ENCODE measurements at places on chromosomes 12 and 14.

DNA sequence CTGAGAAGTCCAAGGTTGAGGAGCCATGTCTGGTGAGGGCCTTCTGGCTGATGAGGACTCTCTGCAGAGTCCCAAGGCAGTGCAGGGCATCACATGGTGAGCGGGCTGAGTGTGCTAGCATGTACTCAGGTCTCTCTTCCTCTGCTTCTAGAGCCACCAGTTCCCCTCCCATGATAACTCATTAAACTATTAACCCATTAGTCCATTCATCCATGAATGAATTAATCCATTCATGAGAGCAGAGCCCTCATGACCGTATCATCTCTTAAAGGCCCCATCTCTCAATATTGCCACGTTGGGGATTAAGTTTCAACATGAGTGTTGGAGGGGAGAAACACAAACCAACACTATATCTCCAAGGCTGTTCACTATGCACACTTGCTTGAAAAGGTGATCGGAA, 83.7 kb downstream of the TMEM30B start:
- DNase-seq = no peak

DNA sequence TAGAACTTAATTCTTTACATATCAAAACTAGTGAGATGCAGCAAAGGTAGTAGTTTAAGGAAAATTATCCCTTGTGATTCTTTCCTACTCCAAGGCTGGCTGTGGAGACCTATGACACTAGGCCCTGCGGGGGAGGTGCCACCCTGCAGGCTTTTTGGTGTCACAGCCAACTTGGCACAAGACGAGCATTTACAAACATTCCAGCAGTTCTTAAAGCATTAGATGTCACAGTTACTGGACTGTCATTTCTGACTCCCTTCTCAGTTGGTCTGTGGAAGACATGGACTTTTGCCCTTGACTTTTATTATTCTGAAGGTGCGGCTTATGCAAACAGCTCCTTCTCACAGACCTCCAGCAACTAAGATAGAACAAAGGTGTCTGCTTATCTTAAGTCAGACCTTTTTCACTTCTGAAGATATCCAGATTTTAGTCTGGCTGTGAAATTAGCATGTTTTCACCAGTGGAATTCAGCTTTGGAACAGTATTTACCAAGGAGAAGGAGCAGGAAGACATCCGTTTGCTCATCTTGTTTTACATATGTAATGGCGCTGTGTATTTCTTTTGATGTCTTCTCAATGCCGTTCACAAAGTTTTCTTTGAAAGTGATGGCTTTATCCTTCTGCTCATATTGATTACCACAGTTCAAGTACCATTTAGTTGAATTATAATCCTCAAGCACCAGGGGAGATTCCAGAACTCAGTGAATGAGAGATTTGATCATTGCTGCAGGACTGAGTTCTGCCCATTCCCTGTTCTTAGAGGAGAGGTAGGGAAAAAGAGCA, 17.9 kb downstream of the SRGAP1 start:
- DNase-seq = no peak

DNA sequence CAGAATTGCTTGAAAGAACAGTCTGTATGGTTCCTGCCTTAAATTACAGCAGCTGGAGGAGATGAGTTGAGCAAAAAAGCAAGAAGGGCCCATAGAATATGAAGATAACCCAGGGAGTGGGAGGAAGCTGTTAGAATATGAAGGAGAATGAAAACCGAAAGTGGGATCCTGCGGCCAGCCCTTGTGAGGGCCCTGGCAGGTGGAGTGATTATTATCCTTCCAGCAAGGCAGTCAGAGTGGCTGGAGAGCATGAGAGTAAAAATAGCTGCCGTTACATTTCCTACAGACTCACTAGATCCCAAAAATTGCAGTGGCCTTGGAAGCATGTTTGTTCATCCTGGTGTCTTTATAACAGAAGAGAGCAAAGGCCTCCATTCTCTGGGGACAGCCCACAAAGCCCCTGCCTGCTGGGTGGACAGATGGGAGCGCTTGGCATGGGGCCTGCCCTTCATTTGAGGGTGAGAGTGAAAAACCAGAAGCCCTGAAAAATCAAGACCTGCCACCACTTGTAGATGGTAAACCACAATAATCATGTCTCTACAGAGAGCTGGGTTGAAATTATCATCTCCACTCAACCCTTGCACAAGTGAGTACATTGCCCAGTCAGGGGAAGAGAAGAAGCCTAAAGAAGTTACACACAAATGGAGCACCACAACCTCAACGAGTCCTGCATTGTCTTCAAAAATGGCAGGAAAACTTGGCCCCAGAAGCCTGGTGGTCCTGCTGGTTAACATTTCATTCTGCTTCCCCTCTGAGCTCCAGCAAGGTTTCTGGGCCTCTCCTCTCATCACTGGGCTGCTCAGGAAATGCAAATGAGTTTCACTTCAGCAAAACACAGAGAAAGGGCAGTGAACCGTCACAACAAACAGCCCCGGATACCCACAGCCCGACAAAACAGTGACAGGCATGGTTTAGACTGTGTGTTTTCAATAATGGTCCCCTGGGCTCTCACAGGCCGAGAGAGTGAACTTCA, 20.5 kb downstream of the ZDHHC22 start:
- DNase-seq = no peak

DNA sequence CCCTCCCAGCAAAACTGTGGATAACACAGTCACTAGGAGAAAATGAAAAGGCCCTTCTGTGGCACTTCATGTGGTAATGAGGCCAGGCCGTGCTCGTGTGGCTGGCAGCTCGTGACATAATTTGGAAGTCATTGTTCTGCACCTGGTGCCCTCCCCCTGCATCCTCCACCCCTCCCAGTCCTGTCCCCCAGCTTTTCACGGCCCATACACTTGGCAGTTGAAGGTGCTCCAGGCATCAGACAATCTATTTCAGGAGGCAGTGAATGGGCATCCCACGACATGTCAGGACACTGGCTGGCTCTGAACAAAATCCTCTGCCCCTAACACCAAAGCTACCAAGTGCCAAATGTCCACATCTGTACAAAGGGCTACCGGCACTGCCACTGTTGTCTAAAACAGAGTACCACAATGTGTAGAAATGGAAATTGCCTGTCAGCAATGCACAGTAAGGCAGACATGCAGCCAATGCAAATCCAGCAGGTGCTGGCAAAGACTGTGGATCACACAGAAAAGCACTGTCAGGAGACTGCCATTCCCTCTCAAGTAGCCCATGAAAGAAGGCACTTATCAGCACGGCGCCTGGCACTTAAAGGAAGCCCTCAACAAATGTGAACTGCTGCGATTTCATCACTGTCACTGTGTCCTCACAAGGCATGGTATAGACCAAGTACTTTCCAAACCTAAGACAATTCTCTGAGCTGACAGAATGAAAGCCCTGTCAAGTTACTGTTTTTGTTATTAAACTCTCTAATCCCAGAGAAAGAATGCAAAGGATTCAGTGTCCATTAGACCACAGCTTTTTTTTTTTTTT, 39.1 kb downstream of the CORO1C start:
- peak; percentile 78 for DNase-seq

GRCh38 chr14:104795781-104796686, 486 bp upstream of the AKT1 start:
- DNase-seq = no peak

- no peak for DNase-seq
These were observed 33.4 kb downstream of the PNMA1 start for GRCh38 chr14:73680821-73681220.

DNA sequence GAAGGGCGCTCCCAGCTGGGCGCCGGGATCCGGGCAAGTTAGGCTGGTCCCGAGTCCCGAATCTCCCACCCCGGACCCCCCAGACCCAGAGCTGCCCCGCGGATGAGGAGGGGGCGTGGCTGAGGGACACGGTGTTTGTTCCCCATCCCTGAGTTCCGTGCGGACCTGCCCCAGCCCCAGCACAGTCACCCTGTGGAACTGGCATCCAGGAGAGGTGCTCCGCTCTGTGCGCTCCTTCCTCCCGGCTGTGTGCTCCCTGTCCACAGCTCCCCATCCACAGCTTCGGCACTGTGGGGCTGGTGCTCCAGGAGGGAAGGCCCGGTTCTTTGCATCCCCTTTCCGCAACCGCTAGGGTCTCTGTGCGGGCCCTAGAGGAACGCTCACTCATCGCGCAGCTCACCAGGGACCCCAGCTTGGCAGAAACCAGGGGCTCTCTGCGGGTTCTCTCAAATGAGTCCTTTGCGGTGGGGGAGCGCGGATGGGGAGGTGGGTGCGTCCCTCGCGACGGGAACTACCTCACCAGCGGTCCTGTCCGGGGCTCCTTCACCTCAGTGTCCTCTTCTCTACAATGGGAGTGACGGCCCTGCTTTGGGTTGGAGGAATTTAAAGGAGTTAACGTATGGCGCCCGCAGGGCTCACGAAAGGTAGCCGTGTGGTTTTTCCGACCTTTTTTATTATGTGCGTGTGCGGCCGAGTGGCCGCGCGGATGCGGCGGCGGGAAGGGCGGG, 845 bp downstream of the TMEM132C start:
- no peak for DNase-seq

GRCh38 chr14:86796221-86797074, 1196.5 kb downstream of the GALC start:
- DNase-seq = no peak

DNA sequence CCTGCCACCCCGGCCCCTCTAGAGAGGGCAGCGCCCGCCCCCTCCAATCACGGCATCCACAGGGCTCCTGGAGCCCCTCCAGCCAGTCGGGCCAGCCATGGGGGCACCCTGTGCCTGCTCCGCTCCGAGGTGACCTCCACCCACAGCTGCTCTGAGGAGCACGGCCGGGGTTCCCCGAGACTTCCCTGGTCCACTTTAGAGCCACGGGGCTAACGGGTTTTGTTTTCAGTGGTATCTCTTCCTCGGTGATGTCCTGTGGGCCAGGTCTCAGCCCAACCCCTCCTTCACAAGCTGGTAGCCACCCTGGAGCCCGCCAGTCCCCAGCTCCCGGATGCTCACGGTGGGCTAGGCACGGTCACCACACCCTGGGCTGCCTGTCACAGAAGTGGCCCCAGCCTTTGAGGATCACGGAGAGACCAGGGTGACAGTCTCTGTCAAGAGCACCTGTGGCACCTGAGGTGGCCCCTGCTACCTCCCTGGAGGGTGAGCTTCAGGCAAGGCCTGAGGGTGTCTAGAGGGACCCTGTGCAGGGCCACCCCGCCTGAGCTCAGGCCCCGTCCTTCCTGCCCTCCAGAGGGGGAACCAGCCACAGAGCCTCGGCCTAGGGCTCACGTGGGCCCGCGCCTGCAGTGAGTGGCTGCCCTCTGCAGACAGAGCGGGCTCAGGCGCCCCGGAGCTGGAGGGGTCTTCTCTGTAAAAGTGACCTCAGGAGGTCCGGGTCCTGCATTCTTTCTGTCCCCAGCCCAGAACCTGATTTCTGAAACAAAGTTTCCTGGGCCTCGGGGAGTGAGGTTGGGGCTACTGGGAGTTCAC, 146.0 kb upstream of the C14orf180 start:
- no peak for DNase-seq

DNA sequence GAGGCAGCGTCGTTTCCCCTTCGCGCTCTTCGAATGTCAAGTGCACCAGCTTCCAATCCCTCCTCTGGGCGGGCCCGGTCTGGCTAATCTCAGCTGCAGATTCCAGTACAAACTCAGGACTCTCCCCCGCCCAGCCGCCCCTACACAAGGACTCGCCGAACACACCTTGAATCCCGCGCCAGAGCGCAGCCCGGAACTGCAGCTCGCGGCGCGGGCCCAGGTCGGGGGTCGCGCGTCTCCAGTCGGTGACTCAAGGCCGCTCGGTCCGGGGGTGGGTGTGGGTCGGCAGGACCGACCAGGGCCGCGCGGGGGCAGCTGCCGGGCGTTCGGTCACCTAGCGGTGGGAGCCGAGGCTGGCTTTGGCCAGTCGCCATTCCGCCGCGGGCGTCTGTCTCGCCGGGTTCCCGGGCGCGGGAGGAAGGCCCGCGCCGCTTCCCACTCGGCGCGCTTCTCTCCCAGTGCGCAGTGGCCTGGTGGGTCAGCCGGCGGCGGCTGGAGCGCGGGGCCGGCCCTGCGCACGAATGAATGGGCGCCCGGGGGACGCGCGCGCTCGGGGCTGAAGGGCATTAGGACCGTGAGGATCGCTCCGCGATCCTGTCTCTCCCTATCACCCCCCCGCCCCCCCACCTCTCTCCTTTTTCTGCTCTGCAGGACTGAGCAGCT, at the start of gene GALNT16:
GALNT16 (plus strand) TSS at position 632 of the 663 bp plus-strand sequence. CDS start 133 bp downstream, outside the sequence.
- DNase-seq = peak; percentile 14

GRCh38 chr14:88668448-88669116, 105.7 kb downstream of the ZC3H14 start:
- no peak for DNase-seq

GRCh38 chr12:70186436-70186835, 56.8 kb upstream of the CNOT2 start:
- DNase-seq = no peak

GRCh38 chr14:68301219-68301618, 481.6 kb downstream of the RAD51B start:
- no peak for DNase-seq

DNA sequence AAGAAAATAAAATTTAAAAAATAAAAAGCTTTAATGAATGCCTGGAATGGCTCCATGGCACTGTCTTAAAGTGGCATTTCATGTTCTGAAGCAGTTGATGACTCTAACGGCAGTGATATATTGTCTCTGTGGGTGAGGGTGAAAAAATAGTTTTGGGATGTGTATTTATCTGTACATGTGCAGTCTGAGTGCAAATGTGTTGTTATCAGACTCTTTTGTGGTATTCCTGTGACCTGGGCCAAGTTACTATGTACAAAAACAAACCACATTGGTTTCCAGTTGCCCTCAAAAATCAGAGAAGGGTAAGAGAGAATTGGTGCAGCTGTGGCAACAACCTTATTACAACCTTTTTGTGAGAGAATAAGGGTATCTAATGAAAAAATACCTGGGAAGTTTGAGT, 81.7 kb upstream of the CCDC91 start:
- DNase-seq = no peak
